ENCODE measurements at places on chromosomes 6 and 20. TPM values are rescaled to one million over a fixed set of nuclear protein-coding genes. Genes with fewer than 3 reads are reported as not detected.

GATA5 gene
- not detected for total RNA-seq

DNA sequence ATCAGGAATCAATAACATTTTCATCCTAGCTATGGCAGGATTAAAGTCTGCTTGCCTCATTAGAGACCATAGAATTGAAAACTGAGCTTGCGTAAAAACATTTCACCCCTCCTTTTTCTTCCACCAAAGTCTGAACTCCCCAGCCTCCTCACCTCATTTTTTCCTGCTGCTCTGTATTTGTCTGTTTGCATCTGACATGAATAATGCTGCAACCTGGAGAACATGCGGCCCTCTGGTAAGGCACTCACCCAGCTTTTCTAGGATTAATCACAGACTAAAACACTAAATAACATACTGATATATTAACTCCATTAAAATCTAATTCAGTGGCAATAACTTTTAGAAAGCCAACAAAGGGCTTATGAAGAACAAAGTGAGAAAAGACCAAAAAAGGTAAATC is 677.7 kb upstream of the NRSN1 start:
- no peak for DNase-seq
- H3K36me3 ChIP-seq: no peaks in the 10 kb centered on the region

DYNLT2 gene
- total RNA-seq: 2.1 TPM

GRCh38 chr20:11537032-11537431 is 380.7 kb upstream of the BTBD3 start:
- DNase-seq: no peak
- H3K4me3 ChIP-seq: no peak overlapping the region
- no peaks in the 10 kb centered on the region for H3K36me3 ChIP-seq
- H3K27me3 ChIP-seq: no peaks in the 10 kb centered on the region
- no peak overlapping the region for H3K27ac ChIP-seq

DNA sequence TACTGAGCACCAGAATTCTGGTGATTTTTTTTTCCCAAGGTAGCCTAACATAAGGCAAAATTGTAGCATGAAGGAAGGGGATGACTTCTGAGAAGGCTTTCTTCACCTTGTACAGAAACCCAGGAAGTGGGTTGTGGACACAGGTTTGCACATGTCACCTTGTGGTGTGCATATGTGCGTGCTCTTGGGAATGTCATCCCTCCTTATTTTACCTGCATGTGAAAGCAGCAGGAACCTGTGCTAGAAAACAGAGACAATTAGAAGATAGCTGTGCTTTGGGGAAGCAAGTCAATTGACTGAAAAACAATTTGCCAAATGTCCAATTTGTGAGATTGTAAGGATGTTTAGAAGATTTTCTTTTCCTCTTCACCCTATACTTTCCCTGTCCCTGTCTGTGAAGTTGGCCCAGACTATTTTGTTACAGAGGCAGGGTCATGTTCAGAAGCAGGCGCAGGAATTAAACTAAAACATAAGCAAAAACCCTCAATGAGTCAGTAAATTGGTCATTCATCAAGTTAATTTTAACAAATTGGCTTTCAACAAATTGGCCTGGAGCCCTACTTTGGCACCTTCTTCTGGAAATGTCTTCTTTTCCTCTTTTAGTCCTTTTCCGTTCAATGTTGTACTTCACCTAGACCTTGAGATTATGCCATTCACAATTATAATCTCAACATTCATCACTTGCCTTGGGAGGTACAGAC is 261.2 kb downstream of the ADGB start:
- no peak for DNase-seq
- H3K27me3 ChIP-seq: no peaks in the 10 kb centered on the region

- H3K36me3 ChIP-seq: no peaks in the 10 kb centered on the region
- H3K4me1 ChIP-seq: no peaks in the 10 kb centered on the region
- no peak overlapping the region for H3K27ac ChIP-seq
- DNase-seq: no peak
- no peaks in the 10 kb centered on the region for H3K27me3 ChIP-seq
These were observed 477.1 kb downstream of the BTBD3 start for GRCh38 chr20:12394786-12395185.

LAMA2 gene
- total RNA-seq: 0.05 TPM

GRCh38 chr20:1434571-1435336 is 31.9 kb downstream of the NSFL1C start:
- peaks cover 10% of the 10 kb centered on the region for H3K36me3 ChIP-seq
- no peak overlapping the region for H3K4me3 ChIP-seq
- peaks cover 45% of the 10 kb centered on the region for H3K4me1 ChIP-seq

KHDC1L gene
- total RNA-seq: not detected

SUMO4 gene
- 7.8 TPM for total RNA-seq
